ENCODE measurements at places on chromosomes 4 and X. TPM values are rescaled to one million over a fixed set of nuclear protein-coding genes. Genes with fewer than 3 reads are reported as not detected.

Gene RRAGB
- total RNA-seq = 10.6 TPM

Gene STPG2
- 0.61 TPM for total RNA-seq

Gene OPRPN
- total RNA-seq = not detected

Gene TCEANC
- total RNA-seq = 4.0 TPM

Gene ASB11
- not detected for total RNA-seq

Gene NPY1R
- total RNA-seq = 2.8 TPM

Gene SGCB
- total RNA-seq = 27.0 TPM

Gene CPEB2
- total RNA-seq = 13.8 TPM

Gene SPANXN4
- total RNA-seq = not detected

Gene RIBC1
- total RNA-seq = 1.0 TPM
